Inflammatory macrophage treated with lipopolysaccharide for 4 hours (primary cell): ENCODE measurements at places on chromosomes 2 and 18.

- no peak for DNase-seq
These were observed 142.9 kb downstream of the NR4A2 start for GRCh38 chr2:156189584-156189983.

- DNase-seq: no peak
These were observed 1091.7 kb downstream of the TDRD15 start for GRCh38 chr2:22215517-22215916.

GRCh38 chr2:32262105-32262504, 2.6 kb downstream of the NLRC4 start:
- peak; percentile 85 for DNase-seq

GRCh38 chr2:142131010-142131669, at the start of gene LRP1B:
LRP1B (minus strand) TSS chr2:142131016; CDS start chr2:142130729, 287 bp downstream.
- peak; percentile 11 for DNase-seq

DNA sequence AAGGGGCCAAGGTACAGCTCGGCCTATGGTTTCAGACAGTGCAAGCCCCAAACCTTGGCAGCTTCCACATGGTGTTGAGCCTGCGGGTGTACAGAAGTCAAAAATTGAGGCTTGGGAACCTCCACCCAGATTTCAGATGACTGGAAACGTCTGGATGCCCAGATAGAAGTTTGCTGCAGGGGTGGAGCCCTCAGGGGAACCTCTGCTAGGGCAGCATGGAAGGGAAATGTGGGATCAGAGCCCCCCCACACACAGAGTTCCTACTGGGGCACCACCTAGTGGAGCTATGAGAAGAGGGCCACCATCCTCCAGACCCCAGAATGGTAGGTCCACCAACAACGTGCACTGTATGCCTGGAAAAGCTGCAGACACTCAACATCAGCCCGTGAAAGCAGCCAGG, 15.0 kb upstream of the DNAH7 start:
- no peak for DNase-seq

DNA sequence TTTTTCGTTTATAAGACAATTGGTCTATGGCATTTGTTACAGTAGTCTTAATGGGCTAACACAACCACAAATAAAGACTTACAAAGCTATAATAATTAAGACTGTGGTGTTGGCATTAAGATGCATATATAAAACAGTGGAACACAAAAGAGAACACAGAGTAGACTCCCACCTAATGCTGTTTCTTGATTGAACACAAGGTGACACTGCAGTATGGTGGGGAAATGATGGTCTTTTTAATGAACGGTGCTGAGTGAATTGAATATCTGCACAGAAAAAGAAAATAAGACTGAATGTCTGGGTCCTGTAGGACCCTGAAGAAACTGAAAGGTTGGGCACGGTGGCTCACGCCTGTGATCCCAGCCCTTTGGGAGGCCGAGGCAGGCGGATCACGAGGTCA, 1136.6 kb upstream of the NXPH2 start:
- DNase-seq: no peak

GRCh38 chr2:54724560-54725342, 1.3 kb downstream of the EML6 start:
- DNase-seq: no peak

DNA sequence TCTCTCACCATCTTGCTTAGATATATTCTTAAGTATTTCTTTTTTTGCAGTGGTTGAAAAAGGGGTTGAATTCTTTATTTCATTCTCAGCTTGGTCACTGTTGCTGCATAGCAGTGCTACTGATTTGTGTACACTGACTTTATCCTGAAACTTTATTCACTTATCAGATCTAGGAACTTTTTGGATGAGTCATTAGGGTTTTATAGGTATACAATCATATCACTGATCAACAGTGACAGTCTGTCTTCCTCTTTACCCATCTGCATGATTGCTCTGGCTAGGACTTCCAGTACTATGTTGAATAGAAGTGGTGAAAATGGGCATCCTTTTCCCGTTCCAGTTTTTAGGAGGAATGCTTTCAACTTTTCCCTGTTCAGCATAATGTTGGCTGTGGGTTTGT, 6.5 kb downstream of the STARD6 start:
- DNase-seq: no peak

- peak; percentile 66 for DNase-seq
These were observed 3.3 kb upstream of the SPRED2 start for GRCh38 chr2:65435625-65436168.

- DNase-seq: peak; percentile 62
These were observed 15.4 kb upstream of the TET3 start for GRCh38 chr2:73969356-73969755.

DNA sequence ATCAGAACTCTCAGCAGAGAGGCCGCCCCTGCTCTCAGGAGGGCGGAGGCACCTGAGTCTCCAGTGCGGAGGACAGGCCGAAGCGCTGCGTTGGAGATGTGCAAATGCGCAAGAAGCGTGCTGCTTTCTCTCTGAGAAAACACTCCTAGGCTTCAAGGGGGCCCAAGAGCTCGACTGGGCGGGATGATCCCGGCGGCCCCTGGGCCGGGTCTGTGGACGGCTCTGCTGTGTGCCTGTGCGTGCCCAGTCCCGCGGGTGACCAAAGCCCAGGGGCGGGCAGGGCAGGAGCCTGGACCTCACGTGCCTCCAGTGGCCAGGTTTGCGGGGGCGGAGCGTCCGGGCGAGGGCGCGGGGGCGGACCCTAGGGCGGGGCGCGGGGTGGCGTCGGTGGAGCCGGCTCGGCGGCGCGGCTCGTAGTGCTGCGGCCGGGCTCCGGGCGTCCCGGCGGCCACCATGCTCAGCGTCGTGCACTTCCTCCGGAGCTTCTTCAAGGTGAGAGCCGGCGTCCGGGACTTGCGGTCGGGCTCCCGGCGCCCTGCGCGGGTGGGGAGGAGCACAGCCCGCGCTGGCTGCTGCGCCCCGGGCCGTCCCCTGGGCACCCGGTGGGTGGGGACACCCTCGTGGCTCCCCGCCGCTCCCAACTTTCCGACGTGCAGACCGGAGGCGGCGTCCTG, at the start of gene ARHGEF4:
ARHGEF4 (plus strand) TSS at position 414 of the 674 bp plus-strand sequence; CDS start at position 454, 40 bp downstream.
- DNase-seq: no peak
